Progenitor cell of endocrine pancreas (in vitro differentiated cells): ENCODE measurements at places on chromosomes 12 and 14. TPM values are rescaled to one million over a fixed set of nuclear protein-coding genes. Genes with fewer than 3 reads are reported as not detected.

DNA sequence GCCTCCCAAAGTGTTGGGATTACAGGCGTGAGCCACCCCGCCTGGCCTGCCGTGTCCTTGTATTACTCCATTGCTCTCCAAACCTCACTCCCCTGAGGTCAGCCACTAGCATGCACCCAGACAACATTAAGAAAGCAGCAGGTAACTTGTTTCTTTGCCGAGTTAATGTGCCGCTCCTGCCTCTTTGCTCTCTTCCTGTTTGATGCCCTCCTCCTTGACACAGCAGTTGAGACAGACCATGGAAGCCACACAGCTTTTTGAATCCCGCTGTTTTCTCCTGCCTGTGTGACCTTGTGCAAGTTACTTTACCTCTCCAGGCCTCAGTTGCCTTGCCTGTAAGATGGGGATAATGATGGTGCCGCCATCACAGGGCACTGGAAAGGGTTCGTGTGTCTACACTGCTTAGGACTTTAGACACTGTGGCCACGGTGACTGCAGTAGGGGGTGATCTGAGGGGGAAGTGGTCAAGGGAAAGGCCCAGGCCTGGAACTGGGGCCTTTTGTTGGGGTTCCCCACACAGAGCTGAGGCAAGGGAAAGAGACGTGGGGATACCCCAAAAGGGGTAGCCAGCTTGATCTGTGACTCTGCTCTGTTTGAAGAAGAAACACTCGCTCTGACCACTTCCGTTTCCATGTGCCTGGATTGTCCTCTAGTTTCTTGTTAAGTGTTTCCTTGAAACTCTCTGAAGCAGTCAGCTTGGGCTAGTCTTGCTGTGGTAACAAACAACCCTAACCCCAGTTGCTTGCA lies 69.3 kb downstream of the RIN3 start:
- no peaks in the 10 kb centered on the region for H3K4me1 ChIP-seq
- H3K4me3 ChIP-seq: no peak overlapping the region
- no peak for DNase-seq

The KRT2 gene
- total RNA-seq: not detected in 2 replicates

The STAC3 gene
- 6.0 and 6.1 TPM in 2 replicates for total RNA-seq

DNA sequence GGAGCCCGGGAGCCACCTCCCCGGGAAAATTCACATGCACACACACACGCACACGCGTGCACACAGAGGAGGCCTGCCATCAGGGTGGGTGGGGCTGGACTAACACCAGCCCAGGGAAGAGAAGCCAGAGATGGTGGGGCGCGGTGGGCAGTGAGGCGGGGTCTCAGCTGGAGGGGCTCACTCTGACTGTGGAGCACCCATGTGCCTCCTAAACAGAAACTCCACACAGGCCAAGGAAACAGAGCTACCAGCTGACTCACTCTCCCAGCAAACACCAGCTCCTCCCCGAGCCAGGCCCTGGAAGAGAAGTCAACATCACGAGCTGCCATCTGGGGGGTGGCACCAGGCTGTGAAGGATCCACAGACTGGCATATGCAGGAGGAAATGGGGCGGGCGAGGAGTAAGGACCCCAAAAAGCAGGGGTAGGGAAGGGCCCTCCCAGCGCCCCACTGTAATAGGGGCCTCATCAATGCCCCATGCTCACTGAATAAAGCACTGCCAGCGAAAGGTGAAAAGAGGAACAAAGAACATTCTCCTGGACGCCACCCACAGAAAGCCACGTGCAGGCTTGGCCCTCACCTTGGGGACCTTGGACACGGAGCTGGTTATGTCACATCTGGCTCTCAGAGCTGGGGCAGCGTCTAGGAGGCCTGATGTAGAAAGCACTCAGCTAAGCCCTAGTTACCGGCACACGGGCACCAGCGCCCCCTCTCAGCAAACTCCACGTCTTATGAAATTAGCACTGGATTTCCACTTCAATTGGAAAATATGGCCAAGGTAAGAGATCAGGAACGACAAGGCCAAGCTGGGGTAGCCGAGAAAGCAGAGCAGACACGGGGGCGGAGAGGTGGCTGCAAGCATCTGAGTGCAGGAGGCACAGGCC lies 8.4 kb upstream of the INF2 start:
- no peak for DNase-seq
- H3K4me1 ChIP-seq: peaks cover 41% of the 10 kb centered on the region
- no peaks in the 10 kb centered on the region for H3K36me3 ChIP-seq
- H3K27ac ChIP-seq: peak overlapping the region; percentile 71

DNA sequence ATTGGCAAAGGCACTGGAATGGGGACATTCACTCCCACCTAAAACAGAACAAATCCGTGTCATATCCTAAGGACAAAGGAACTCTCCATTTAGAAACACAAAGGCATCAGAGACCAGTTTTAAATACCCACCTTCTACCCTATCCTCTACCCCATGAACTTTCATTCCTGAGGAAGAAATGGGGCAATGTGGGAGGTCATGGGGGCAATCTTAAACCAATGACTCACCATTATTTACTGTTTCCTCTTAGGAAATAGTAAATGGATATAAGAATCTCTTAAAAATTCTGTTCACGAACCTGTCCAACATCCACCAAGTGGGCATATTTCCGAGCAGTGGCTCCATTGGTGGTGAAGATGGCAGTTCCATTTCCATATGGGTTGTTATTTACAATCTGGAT lies 19.4 kb downstream of the ALDH6A1 start:
- H3K4me3 ChIP-seq: no peak overlapping the region
- DNase-seq: no peak
- H3K4me1 ChIP-seq: peaks cover 7% of the 10 kb centered on the region
- no peaks in the 10 kb centered on the region for H3K27me3 ChIP-seq

The STAT2 gene
- 158 and 163 TPM in 2 replicates for total RNA-seq

DNA sequence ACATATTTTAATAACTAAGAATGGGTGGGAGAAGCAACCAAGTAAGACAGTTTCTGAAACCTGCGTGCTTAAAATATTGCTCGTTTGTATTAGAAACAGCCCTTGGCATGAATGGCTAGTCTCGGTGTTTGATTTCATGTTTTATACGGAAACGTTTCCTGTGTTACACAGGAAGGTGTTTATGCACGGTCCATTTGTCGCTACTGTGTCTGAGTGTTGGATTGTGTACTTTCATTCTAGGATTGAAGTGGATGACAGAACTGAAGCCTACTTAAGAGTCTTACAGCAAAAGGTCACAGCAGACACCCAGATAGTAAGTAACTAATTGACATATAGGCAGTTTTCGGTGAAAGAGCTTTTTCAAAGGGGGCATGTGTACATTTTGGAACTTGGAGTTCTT lies 19.6 kb downstream of the PIWIL1 start:
- H3K36me3 ChIP-seq: no peaks in the 10 kb centered on the region
- H3K4me1 ChIP-seq: no peaks in the 10 kb centered on the region
- DNase-seq: no peak
- no peak overlapping the region for H3K27ac ChIP-seq

The RPL10L gene
- total RNA-seq: not detected in 2 replicates

GRCh38 chr14:102424520-102424919 lies 61.8 kb downstream of the TECPR2 start:
- H3K4me3 ChIP-seq: no peak overlapping the region
- no peak overlapping the region for H3K27ac ChIP-seq
- no peak for DNase-seq
- peaks cover 15% of the 10 kb centered on the region for H3K36me3 ChIP-seq

DNA sequence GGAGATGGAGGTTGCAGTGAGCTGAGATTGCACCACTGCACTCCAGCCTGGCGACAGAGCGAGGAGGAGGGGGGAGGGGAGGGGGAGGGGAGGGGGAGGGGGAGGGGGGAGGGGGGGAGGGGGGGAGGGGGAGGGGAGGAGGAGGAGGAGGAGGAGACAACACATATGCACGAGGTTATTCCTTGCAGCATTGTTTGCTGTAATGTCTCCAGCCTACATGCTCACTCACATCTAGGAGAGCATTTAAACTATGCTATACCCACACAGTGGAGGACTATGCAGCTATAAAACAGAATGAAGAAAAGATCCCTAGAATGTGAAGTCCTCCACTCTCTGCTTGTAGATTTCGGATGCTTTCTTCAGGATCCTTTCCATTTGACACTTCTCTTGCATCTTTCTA lies 3.5 kb upstream of the HIGD1C start:
- no peaks in the 10 kb centered on the region for H3K4me1 ChIP-seq
- H3K36me3 ChIP-seq: no peaks in the 10 kb centered on the region
- no peak overlapping the region for H3K27ac ChIP-seq
- H3K27me3 ChIP-seq: no peaks in the 10 kb centered on the region
- H3K4me3 ChIP-seq: no peak overlapping the region

GRCh38 chr12:96402061-96402460 lies 1.8 kb upstream of the CDK17 start:
- H3K4me3 ChIP-seq: no peak overlapping the region
- no peaks in the 10 kb centered on the region for H3K27me3 ChIP-seq
- H3K4me1 ChIP-seq: peaks cover 26% of the 10 kb centered on the region

DNA sequence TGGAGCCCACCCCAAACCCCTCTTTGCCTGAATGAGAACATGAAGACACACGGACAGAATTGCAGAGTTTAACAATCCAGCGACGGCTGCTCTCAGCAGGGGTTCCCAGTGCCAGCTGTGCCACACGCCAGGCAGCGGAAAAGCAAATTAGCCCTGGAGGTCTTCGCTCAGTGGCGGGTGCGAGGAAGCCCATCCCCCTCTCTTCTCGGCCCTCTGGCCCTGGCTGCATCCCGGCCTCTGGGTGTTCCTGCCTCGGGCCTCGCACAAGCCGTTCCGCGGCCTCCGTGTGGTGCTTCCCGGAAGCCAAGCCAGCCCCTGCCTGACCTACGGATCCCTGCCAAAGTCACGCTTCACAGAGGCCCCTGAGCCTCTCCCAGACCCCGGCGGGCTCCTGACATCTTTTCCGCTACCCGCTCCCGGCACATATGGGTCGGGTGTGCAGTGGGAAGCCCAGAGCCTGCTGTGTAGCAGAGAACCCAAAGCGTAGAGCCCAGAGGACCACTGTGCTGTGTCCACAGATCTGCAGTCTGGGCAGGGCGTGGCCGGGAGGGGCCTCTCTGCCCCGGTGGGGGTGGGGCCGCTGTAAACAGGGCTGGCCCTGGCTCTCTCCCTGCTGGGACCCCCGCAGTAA lies 70.7 kb upstream of the GALNT9 start:
- peaks cover 10% of the 10 kb centered on the region for H3K4me1 ChIP-seq
- DNase-seq: no peak
- H3K27ac ChIP-seq: no peak overlapping the region
- no peaks in the 10 kb centered on the region for H3K36me3 ChIP-seq

- no peak overlapping the region for H3K4me3 ChIP-seq
- H3K36me3 ChIP-seq: no peaks in the 10 kb centered on the region
- peak overlapping the region; percentile 19 for H3K27ac ChIP-seq
- H3K27me3 ChIP-seq: no peaks in the 10 kb centered on the region
- H3K4me1 ChIP-seq: peaks cover 21% of the 10 kb centered on the region
Observed at GRCh38 chr12:14214495-14214894, 151.0 kb upstream of the ATF7IP start.

The ZNF385A gene
- total RNA-seq: 15.6 and 16.6 TPM in 2 replicates

The HOXC12 gene
- not detected in 2 replicates for total RNA-seq

The SYT1 gene
- 4.2 and 4.3 TPM in 2 replicates for total RNA-seq

The KIF5A gene
- 2.5 and 2.8 TPM in 2 replicates for total RNA-seq

The FAM90A1 gene
- total RNA-seq: 0.22 TPM in 1 of 2 replicates, not detected in the other

- peak overlapping the region; percentile 88 for H3K4me3 ChIP-seq
- H3K36me3 ChIP-seq: no peaks in the 10 kb centered on the region
- H3K4me1 ChIP-seq: peaks cover 16% of the 10 kb centered on the region
- H3K27ac ChIP-seq: peak overlapping the region; percentile 90
- H3K27me3 ChIP-seq: no peaks in the 10 kb centered on the region
- DNase-seq: no peak
Observed at GRCh38 chr12:118102609-118103008, 1.2 kb downstream of the VSIG10 start.

DNA sequence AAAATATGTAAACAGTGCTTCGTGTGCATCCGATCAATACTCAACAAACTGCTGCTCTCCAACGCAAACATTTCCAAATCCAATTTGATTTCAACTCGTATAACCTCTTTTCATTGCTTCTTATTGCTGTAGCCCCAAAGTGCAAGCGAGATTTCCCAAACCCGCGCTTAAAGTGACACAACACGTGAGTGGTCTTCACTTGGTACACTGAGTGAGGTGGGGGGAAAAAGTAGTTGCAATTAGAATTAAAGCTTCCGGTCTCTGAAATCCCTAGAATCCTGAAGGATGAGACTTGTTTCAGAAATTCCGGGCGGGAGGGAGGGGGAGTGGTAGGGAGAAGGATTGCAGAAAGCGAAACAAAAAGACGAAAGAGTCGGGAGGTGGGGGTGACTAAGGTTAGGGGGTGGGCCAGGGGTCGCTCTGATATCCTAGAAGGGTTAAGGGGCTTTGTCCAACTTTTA lies 387.5 kb downstream of the BCAT1 start:
- peaks cover 19% of the 10 kb centered on the region for H3K27me3 ChIP-seq
- peak overlapping the region; percentile 78 for H3K27ac ChIP-seq
- peaks cover 29% of the 10 kb centered on the region for H3K4me1 ChIP-seq
- no peak for DNase-seq

The SRRM4 gene
- 2.1 and 2.4 TPM in 2 replicates for total RNA-seq
